Large intestine (tissue), 12 donors: ENCODE measurements at places on chromosomes 2 and 18.

- DNase-seq, result no peak
Measured at GRCh38 chr2:144827404-144827803, 307.5 kb upstream of the ZEB2 start.

- peak; percentile 19 for DNase-seq
Measured at GRCh38 chr2:78979380-78980151, 45.9 kb upstream of the REG3G start.

GRCh38 chr2:235034265-235035118, 82.7 kb downstream of the SH3BP4 start:
- no peak for DNase-seq

GRCh38 chr2:86314125-86314524, 23.3 kb downstream of the REEP1 start:
- no peak for DNase-seq

DNA sequence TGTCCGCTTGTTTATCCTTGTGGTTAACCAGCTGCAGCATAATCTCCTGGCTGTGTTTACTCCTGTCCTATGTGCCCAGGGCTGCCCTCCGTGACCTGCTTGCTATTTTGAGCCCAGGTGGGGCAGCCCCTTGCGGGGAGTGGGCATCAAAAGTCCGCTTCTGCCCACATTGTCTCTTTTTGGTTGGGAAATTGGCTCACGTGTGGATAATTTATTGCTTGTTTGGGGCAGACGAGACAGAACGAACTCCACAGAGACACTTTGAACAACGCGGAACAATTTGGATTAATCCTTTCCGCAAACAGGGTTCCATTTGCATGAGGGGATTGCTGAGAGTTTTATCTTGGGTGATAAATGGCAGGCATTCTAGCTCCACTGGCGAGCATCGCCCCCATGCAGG, 8.1 kb upstream of the CXCR4 start:
- no peak for DNase-seq

DNA sequence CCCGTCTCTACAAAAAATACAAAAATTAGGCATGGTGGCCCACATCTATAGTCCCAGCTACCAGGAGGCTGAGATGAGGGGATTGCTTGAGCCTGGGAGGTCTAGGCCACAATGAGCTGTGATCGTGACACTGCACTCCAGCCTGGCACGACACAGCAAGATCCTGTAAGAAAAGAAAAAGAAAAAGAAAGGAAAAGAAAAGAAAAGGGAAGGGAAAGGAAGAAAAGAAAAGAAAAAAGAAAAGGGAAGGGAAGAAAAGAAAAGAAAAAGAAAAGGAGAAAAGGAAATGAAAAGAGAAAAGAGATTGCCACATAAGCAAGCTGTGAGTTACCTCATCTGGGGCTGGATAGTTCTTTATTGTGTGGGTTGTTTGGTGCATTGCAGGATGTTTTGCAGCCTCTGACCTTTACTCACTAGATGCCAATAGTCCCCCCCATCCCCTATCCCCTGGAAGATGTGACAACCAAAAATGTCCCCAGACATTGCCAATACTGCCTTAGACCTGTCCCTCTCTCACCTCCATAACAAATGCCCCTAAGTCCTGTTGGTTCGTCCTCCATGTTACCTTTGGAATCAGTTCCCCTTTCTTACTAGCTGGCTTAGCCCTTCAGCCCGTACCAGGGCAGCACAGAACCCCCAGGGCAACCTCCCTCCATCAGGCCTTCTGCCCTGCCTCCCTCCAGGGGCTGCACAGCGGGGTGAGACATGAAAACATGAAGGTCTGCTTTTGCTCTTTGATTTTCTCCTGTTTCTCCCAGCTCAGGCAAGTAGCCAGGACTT, 8.9 kb downstream of the ASPRV1 start:
- DNase-seq, result no peak

- no peak for DNase-seq
Measured at GRCh38 chr2:28413152-28413898, 20.7 kb downstream of the FOSL2 start.

DNA sequence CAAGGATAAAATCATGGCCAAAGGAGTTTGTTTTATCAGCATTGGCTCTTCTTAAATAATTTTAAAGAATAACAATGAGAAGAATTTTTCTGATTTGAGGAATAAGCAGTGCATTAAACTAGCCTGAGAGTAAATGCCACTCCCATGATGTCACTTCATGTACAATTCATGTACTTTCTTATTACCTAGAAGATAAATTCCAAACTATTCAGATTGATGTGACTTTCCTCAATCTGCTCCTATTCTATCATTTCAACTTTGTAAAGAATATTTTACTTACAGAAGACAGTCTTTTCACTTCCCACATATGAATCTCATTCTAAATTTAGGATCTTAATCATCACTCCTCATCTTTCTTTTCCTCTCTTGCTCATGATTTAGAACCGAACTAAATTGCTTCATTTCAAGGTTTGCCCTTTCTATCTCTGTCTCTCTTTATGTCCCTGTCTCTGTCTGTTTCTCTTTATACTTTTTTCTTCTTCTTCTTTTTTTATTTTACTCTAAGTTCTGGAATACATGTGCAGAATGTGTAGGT, 1142.0 kb upstream of the PIK3C3 start:
- no peak for DNase-seq

GRCh38 chr2:124875627-124876244, 850.6 kb downstream of the CNTNAP5 start:
- no peak for DNase-seq

- no peak for DNase-seq
Measured at GRCh38 chr2:167054881-167055280, 166.6 kb downstream of the XIRP2 start.

GRCh38 chr2:96679848-96680247, 37.3 kb downstream of the FER1L5 start:
- no peak for DNase-seq

- peak; percentile 44 for DNase-seq
Measured at GRCh38 chr2:88170472-88170892, 336 bp downstream of the THNSL2 start.

DNA sequence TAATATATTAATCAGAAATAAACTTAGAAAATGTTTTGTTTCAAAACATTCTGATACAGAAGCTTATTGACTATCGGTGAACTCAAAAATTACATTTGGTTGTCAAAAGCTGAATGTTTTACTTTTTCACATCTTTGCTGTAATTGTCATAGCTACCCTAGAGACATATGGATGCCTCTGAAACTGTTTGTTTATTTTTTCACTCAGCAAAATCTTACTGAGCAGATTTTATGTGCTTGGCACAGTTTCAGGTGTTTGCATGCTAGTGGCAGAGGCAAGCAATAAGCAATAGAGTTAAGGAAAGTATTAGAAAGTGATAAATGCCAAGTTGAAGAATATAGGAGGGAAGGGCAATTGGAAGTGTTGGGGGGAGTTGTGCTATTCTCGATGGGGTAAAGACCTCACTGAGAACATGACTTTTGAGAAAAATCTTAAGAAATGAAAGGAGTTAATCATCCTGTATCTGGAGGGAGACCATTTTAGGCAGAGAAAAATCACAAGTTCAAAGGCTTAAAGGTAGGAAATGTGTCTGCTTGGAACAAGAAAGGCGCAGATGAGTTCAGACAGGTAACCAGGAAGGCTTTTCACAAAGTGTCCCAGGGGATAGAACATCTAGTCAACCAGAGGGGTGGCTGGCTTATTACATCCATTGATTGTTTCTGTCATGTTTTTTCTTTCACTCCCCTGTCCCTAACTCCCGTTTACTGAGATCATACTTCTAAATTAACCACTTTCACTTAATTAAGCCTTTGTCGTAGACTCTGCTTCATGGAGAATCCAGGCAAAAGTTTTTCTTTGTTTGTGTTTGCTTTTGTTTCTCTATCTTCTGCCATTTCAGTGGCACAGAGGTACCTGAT, 27.2 kb upstream of the COBLL1 start:
- DNase-seq, result no peak

DNA sequence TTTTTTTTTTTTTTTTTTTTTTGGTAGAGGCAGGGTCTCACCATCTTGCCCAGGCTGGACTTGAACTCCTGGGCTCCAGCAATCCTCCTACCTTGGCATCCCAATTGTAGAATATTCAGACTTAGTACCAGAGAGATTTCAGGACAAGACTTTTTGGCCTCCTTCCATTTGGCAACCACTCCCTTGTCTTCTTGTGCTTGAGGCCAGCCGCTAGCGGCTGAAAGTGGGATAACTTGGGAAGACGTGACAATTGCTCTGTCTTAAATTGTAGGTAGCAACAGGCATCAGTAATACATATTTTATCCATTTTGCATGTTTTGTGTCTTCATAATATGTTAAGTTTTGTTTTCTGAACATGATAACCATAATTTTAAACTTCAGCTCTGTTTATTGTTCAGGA, 53.3 kb upstream of the TTN start:
- no peak for DNase-seq

DNA sequence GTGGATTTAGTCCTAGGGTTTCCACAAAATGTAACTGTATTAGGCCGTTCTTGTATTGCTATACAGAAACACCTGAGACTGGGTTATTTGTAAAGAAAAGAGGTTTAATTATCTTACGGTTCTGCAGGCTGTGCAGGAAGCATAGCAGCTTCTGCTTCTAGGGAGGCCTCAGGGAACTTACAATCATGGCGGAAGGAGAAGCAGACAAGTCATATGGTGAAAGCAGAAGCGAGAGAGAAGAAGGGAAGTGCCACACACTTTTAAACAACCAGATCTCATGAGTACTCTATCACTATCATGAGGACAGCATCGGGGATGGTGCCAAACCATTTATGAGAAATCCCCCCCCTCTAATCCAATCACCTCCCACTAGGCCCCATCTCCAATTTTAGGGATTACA, 9.5 kb upstream of the CCDC68 start:
- DNase-seq, result no peak

DNA sequence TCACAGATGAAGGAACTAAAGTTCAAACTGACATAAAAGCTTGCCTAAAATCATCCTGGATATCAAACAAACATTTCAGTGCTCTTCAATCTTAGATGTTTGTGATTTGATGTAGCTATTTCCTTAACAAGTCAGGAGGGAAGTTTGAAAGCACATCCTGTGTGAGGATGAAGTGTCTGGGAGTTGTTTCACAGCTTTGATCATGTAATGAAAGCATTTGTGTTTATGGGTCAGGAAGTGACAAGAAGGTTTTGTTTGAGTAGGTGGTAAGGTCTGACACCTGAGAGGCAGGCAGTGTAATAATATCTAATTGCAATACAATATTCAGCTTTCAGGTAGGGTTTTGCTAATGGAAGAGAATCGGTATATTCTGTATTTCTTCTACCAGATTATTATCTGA, 26.0 kb upstream of the CSRNP3 start:
- no peak for DNase-seq

DNA sequence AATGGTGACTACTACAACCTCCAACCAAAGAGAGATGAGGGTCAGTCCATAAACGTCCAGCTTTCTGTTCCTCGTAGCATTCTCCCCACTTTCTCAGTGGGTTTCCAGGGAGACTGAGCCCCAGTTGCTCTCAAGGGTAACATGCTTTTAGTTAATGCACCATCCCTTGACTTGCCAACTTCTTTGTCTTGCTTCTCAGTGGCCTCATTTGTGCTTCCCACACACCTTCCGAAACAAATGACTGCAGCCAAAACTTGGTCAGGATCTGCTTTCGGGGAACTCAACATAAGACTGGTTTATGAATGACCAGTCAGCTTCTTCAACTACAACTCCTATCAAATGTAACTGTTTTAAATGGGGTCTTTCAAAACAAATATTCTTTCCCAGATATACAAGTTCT, 94.1 kb downstream of the COL6A3 start:
- DNase-seq, result no peak

- no peak for DNase-seq
Measured at GRCh38 chr2:177056481-177056929, 156.1 kb upstream of the HNRNPA3 start.

GRCh38 chr2:240995041-240996021, 3.1 kb upstream of the SNED1 start:
- DNase-seq, result no peak

DNA sequence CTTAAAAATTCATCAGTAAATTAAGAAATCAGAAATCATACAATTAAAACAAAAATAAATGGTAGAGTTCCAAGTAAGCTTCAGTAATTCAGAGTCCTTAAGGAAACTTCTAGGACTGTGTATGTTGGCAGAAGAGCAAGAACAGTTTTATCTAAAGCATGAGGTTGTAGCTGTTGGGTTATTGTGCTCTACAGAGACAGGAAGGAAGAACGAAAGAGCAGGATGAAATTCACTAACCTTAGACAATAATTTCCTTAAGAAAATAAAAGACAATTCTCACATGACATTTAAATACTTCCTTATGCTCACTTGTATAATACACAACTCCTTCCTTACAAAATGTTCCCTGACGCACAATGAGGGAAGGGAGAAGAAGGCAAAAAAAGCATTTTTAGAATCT, 133.4 kb downstream of the STK39 start:
- DNase-seq, result no peak

DNA sequence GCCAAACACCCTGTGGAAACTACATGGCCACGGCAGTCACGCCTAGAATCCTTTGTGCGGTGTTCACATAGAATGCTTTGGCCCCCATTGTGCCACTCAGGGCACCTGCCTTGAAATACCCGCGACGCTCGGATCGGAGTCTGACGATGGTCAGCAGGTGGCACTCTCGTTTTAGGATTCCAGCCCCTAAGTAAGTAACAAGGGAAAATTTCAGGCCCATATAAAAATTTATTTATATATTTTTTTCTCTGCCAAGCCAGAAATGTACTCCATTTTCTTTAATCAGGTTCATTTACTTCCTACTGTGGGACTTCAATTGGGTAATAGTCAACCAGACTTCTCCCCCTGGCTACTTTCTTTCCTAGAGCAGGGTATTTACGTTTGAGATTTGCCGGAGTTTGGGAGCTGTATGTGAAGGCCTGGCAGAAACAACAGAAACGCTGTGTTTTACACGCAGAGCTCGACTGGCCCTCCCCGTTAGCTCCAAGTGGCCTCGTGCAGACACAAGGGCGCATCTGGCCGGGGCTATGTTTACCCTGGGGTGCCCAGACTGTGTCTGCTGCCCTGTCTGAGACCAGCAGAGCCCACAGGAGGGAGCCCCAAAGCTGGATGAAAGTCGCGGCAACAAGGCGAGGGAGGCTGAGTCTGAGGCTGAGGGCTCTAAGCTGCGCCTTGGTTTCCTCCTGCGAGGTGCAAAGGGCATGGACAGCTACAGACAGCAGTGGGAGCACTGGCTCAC, 41.6 kb downstream of the LRRC30 start:
- peak; percentile 48 for DNase-seq

DNA sequence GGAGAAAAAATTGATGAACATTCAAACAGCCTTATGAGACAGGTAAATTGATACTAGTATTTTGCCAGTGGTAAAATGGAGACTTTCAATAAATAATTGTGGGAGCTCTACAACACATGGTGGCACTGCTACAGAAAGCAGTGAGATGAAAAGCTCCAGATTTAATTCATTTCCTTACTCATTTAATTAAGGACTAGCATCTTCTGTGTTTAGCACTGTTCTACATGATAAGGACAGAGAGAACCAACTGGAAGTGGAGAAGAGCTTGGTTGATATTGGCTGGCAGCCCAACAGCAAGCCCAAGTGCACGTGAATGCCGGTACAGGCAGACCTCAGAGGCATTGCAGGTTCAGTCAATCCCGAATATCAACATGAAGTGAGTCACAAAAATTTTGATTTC, 470.4 kb upstream of the MYT1L start:
- DNase-seq, result no peak

- DNase-seq, result peak; percentile 39
Measured at GRCh38 chr2:223055140-223055539, 3.1 kb downstream of the KCNE4 start.
